ENCODE measurements at places on chromosomes 3 and 15.

- no peak for DNase-seq
Observed at GRCh38 chr3:139953131-139953910, 18.3 kb downstream of the CLSTN2 start.

GRCh38 chr15:66452971-66453580 lies 44.5 kb downstream of the SNAPC5 start:
- DNase-seq: peak; percentile 85

GRCh38 chr3:114362815-114363214 lies 69.0 kb downstream of the TIGIT start:
- DNase-seq: peak; percentile 56

DNA sequence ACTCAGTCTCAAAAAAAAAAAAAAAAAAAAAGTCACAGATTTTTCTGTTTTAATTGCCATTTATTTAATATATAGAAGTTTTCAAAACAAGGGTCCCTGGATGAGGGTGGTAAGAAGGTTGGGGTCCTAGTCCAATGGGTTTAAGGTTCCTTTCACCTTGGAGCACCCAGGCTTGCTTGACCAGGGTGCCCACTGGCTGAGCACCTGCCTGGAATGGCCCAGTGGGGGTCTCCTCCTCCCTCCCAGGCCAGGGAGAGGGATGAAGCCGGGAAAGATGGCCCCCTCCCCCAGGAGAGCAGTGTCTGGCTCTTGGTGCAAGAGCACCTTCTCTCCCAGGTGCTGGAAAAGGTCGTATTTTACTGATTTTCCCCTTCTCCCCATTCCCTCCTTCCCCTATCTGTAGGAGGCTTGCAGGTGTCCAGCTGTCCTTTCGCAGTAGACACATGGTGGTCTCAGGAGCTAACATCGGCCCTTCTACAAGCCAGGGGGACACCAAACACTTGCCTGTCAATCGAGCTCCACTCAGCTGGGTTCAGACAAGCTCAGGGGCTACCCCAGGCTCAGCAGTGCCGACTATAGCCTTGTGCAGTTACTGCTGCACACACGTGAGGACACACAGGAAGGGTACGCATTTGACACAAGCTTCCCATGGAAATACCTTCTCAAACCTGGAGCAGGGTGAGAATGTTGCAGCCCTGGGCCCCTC lies 112.3 kb upstream of the KLF13 start:
- no peak for DNase-seq

- DNase-seq: no peak
Observed at GRCh38 chr15:66692808-66693596, 9.0 kb upstream of the SMAD6 start.

DNA sequence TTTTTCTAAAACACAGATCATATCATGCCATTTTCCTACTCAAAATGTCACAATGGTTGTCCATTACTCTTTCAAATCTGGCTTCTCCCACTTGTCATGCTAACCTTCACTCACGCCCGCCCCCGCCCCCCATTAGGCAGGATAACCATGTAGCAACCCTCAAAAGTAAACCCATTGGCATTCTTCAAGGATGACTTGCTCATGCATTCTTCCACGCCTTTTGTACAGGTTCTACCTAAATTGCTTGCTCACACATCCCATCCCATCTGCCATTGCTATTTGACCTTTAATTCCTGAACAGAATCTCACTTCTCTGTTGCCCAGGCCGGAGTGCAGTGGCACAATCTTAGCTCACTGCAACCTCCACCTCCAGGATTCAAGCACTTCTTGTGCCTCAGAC lies 389.3 kb downstream of the MCTP2 start:
- no peak for DNase-seq
